ENCODE measurements at places on chromosomes 7 and 10.

GRCh38 chr10:49310460-49310859, 11.5 kb downstream of the C10orf71 start:
- DNase-seq = no peak

GRCh38 chr7:36852931-36853330, 128.6 kb upstream of the AOAH start:
- DNase-seq = no peak

DNA sequence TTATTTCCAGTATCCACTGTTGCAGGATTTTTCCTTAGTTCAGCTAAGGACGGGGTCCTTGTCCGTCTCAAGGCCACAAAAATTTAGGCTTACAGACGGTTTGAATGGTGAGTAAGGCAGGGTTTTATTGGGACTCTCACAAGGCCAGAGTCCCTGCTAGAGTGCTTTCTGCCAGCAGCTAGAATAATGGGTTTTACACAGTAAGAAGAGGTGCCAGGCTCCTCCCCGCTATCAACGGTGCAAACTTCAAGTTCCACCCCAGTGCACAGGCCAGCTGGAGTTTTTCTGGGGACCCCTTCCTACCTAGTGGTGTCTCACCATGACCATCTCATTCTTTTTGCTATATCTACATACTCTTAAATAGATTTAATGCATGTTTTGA, 198.5 kb upstream of the KCTD7 start:
- DNase-seq = no peak

GRCh38 chr7:21317966-21318915, 109.6 kb upstream of the SP4 start:
- DNase-seq = peak; percentile 32

- DNase-seq = peak; percentile 18
Observed at GRCh38 chr7:50637725-50638643, 72.8 kb upstream of the DDC start.

DNA sequence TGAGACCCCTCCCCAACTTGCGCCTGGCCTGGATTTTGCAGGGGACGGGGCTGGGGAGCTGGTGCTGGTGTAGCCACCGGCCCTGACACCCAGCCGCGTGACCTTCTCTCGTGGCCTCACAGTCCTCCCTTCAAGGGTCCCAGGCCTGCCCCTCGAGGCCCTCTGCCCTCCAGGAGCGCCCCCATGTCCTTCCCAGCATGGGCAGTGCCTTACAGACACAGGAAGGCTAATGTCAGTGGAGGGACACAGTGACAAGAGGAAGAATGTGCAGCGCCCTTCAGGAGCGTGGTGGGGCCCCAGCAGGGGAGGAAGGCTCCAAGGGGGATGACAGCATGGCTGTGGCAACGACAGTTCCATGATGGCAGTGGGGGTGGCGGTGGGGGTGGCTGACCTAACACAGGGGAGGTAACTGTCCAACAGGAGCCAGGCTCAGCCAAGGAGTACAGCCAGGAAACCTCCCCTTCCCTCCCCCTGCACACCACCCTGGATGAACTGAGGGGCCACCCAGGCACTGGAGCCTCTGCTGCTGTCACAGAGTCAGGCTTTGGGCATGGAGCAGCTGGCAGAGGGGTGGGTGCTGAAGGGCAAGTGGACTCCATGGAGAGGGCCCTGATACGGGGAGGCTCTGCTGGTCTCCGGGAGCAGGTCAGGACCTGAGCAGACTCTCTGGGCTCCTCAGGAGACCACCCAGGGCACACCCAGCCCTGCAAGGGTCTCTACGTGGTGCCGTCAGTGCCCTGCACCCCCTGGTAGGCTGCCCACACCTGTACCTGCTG, 76.0 kb upstream of the RET start:
- DNase-seq = no peak

GRCh38 chr7:47497367-47498096, 84.4 kb downstream of the TNS3 start:
- DNase-seq = no peak

- no peak for DNase-seq
Observed at GRCh38 chr7:2959828-2960599, 83.7 kb downstream of the CARD11 start.

GRCh38 chr10:119031496-119032059, 2.1 kb downstream of the NANOS1 start:
- DNase-seq = no peak

GRCh38 chr10:22159979-22160378, 57.8 kb downstream of the EBLN1 start:
- DNase-seq = no peak

- no peak for DNase-seq
Observed at GRCh38 chr7:35518767-35519166, 176.2 kb downstream of the HERPUD2 start.

DNA sequence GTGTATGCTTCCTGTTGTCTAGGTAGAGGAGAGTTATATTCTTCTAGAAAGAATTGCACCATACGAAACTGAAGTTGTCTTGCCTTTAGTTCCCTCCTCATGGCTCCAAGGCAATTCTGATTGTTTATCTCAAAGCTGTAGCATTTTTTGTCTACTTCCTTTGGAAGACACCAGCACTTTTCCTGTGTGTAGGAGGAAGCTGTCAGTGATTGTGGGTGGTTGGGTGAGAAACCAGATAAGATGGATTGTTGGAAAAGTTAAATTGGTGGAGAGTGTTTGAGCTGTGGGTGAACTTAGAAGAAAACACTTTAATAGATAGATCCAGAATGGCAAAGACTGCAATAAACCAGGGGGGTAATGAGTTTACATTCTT, 12.1 kb upstream of the CSTF2T start:
- DNase-seq = no peak

GRCh38 chr10:2891073-2891769, 176.1 kb upstream of the PFKP start:
- no peak for DNase-seq

Data from iris pigment epithelial cell (primary cell).